ENCODE measurements at places on chromosomes 12 and 14.

DNA sequence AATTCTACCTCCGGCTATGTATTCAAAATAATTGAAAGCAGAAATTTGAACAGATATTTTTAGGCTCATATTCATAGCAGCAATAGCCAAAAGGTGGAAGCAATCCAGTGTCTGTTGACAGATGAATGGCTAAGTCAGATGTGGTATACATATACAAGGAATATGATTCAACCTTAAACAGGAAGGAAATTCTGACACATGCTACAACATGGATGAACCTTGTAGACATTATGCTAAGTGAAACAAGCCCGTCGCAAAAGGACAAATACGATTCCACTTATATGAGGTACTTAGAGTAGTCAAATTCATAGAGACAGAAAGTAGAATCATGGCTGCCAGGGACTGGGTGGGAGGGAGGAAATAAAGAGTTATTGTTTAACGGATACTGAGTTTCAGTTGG is 331.6 kb downstream of the PCNX1 start:
- DNase-seq: no peak

DNA sequence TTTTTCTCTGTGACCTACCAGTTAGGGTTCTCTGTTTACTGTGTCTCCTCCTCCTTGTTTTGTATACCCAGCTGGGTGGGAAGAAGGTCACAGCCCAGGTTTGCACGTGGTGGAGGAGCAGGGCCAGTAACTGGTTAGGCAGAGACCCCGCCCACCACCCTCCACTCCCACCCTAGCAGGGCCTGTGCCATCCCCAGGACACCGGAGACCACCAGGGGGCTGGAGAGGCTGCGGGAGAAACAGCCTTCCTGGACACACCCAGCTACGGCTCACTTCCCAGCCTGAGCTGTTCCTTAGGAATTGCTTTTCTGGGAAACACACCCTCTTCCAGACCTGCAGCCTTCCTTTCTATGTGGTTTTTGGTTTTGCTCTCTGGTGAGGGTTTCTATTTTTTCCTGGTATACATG is 21.1 kb downstream of the BDKRB2 start:
- DNase-seq: no peak

- no peak for DNase-seq
These were observed 22.1 kb upstream of the NINJ2 start for GRCh38 chr12:685388-685787.

DNA sequence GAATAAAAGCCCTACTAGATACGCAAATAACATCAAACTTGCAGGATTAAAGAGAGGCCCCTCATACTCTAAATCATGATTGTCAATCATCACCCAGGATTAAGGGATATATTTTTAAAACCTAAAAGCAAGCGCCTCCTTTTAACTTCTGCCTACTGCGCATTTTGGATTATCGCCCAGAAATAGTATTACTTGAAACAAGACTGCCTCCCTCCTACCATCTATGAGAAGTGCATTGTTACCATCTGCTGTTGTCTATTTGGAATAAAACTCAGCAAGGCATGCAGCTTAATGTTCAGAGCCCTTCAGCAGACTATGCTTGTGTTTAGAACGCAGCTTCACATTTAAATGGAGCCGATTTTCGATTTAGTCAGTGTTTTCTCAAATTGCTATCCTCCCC is 79.6 kb downstream of the EXOC5 start:
- DNase-seq: no peak

DNA sequence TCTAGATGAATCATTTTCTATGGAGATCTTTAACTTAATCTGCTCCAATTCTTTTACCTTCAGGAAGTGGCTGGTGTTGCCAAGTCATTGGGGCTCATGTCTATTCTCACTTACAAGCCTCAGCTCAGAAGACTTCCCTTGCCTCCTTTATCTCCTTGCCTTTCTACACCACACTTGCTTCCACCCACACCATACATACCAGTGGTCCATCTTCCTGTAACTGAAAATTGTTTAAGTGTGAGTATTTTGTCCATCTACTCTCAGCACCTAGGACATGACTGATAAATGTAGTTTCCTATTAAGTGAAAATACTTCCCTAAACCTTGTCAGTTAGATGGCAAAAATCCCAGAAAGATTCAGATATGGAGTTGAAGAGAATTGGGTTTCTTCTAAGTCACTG is 199.7 kb upstream of the CPNE8 start:
- no peak for DNase-seq

Measured in AG04450 (cell line).